ENCODE measurements at places on chromosomes 6 and 20.

DNA sequence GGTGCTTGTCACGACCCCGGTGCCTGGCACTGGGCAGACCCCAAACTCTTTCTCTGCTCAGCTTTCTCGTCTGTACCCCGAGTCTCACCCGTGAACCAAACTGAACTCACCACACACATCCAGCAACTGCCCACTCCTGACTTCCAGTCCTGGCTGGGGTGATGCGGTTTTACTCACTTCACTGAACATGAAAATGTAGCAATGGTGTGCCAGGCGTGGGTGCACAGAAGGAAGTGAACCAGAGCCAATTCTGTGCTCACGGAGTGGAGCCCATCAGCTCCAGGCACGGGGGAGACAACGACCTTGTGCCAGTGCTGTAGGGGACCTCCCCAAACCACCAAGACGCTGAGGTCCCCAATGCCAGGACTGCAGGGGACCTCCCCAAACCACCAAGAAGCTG, 78.7 kb upstream of the AFDN start:
- DNase-seq = no peak

DNA sequence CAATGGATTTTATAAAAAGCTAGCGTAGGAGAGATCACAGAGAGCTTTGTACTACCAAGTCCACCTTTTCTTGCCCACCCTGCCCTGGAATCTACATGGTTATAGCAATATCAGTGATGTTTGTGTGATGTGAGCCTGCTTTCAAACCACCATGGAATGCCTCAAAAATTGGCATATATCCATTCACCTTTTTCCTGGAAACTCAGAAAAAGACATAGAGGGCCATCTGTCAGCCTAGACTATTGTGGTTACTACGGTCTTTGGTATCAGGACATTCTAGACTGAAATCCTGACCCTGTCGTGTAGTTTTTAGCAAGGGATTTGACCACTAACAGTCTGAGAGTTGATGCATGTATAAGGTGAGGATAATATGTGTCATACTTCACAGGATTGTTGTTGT, 239.6 kb downstream of the GRIK2 start:
- no peak for DNase-seq

GRCh38 chr6:100892693-100893092, 11.6 kb upstream of the ASCC3 start:
- DNase-seq = no peak

GRCh38 chr6:116827561-116828240, 1.2 kb downstream of the GPRC6A start:
- DNase-seq = no peak

DNA sequence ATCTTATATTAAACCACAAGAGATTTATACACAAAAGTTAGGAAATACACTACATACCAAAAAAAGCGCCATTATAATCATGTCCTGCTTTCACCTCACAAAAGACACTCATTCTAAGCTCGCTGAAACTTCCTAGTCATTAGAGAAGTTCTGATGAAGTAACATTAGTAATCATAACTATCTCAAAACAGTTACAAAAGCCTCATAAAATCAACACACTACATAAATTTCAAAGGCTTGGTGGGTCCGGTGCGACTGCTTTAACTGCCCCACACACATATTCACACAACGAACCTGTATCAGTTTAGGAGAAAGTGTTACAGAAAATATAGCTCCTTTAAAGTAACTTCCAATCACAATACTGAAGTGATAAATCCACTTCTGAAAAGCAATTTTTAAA, 1.9 kb downstream of the PHIP start:
- peak; percentile 70 for DNase-seq

DNA sequence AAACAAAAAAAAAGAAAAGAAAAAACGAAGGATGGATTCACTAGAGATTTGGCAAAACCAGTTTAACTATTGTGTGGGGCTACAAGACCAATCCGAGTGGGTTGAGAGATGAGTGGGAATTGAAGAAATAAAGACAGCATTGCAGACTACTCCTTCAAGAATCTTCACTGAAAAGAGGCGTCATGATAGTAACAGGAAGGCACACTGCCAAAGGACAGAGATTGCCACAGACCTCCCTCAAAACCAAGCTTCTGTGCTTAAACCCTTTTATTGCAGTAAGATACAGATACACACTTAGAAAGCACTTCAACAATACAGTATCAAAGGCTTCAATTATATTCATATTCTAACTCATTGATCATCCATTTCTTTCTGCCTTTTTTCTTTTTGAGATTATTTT, 103.9 kb downstream of the IPCEF1 start:
- peak; percentile 61 for DNase-seq

- DNase-seq = no peak
These were observed 243.5 kb downstream of the GMPR start for GRCh38 chr6:16481697-16482399.

GRCh38 chr6:38634518-38634917, 5.2 kb downstream of the BTBD9 start:
- no peak for DNase-seq

DNA sequence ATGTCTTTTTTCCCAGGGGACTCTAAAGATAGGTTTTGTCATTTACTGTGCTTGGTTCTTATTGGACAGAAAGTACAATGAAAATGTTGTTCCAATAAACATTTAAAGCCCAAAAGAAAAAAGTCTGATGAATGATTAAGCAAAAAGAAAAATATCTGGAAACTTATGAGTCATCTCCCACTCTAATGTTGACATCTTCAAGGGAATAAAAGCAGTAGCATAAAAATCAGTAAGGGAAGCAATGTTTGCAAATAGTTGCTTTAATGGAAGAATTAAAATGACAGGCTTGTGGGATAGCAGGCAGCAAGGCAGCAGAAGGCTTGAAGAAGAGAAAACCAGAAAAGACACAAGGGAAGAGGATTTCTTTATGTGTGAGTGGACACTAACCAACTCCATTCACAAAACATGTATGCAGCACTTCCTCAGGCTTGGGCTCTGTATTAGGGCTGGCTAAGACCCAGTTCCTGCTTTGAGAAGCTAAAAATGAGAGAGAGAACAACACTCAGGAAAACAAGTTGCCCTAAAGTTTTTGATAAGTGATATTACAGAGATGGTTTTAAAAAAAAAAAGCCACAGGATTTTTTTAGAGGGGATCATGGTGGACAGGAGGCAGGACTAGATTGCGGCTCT, 263.2 kb upstream of the NT5E start:
- no peak for DNase-seq

DNA sequence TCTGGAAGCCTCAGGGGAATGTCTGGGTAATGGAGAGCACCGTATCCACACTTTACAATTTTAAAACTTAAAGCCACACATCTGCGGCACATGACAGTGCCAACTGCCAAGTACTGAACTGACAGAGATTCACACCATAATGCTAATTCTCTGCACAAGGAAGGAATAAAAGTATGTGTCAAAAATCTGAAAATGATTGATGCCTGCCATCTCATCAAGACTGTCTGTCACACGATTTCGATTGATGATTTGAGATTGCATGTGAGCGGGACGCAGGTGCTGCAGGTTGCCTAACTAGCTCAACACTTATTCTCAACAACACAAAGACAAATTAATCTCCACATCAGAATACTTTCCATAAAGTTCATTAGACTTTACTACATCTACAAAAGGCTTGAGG, 391.2 kb downstream of the PRKN start:
- no peak for DNase-seq

DNA sequence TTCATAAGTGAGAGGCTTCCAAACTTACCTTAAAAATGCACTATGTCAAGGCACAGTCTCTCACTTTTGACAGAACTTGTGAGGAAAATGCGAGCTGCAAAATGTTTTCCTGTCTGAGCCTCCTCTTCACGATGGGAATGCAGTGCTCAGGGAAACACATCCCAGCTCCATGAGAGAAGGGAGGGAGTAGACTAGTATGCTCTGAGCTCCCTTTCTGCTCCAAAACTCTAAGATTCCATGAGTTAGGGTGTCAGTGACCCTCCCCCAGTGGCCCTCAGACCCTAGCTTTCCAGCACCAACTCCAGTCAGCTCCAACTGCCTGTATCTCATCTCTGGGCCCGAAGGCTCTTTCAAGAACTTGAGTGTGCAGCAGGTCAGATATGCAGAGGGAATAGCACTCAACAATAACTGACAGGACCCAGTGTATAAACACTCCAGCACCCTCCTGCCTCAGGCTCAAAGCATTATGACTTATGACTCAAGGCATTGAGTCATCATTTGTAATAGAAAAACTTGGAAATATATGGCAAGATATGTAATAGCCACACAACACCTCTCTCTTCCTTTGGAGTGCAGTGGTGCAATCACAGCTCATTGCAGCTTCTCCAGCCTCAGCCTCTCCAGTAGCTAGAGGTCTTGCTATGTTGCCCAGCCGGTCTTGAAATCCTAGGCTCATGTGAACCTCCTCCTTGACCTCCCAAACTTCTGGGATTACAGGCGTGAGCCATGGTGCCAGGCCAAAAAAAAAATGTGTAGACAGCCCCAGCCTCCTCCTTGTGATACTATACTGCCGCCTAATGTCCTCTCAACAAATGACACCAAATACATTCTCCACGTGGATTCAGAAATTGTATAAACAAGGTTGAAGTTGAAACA, 16.7 kb upstream of the ENTPD6 start:
- DNase-seq = no peak

DNA sequence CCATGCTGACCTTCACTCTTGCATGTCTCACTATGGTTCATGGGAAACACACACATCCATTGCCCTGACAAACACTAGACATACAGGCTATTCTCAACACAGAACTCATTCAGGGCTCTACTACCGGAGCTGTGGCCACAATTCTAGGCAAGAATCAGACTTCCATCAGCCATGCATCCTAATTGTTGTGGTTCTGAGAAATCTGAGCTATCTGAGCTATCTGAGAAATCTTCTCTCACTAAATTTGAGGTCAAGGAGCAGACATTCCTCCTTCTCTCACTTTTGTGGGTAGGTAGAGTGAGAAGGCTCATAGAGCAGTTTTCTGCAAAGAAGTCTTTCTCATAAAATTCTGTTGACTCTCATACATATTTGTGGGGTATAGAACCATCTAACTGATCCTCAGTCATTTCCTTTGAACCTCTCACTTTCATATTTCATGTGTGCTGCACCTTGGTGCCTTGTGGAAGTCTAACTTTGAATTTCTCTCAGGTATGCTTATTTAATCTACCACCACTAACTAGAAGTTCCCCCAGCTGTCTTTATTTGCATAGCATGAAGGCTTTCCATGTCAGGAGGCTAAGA, 43.6 kb downstream of the ADGRF1 start:
- no peak for DNase-seq

DNA sequence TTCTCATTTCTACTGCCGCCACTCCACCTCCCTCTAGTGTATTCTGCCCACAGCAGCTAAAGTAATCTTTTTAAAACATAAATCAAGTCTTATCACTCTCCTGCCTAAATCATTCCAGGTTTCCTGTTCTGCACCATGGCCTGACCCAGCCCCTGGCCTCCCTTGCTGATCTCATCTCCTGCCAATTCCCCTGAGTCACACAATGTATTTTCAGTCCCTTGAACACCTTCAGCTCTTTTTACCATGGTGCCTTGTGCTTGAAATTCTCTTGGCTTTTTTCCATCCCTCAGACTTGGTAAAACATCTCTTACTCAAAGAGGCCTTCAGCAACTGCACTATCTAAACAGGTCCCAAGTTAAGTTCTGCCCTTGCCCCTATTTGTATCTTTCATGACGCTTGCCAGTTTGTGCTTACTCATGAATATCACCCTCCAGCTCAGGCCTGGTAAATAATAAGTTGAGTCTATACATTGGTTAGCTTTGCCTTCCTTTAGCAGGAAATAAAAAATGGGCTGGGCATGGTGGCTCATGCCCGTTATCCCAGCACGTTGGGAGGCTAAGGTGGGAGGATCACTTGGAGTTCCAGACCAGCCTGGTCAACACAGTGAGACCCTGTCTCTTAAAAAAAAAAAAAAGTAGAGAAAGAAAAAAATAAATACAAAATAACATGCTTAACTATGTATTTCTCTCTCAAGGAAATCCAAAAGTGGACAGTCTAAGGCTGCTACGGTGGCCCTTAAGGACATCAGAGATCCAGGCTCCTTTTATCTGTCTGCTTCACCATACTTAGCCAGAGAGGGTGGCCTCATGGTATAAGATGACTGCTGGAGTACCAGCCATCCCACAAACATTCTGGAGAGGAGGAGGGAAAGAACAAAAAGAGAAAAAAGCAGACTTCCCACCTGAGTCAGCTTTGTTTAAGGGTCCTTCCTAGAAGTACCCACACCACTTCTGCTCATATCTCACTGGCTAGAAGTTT, 62.2 kb downstream of the ARFGEF2 start:
- peak; percentile 35 for DNase-seq

DNA sequence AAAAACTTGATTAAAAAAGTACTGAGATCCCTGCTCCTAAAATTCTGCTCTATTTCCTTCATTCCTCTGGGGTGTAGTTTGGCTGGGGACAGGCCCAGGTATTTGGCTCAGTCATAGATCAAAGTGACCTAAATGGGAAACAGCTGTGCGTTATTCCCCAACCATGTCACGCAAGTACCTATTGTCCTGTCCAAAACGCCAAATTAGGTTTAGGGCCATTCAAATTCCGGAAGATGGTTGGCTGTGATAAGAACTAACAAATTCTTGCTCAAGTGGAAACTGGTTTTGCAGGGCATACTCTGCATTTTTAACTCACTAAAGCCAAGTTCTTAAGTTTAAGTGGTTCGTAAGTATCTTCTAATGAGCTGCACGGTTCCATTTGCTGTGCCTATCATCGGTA, 147.6 kb upstream of the TMEM170B start:
- DNase-seq = peak; percentile 30

DNA sequence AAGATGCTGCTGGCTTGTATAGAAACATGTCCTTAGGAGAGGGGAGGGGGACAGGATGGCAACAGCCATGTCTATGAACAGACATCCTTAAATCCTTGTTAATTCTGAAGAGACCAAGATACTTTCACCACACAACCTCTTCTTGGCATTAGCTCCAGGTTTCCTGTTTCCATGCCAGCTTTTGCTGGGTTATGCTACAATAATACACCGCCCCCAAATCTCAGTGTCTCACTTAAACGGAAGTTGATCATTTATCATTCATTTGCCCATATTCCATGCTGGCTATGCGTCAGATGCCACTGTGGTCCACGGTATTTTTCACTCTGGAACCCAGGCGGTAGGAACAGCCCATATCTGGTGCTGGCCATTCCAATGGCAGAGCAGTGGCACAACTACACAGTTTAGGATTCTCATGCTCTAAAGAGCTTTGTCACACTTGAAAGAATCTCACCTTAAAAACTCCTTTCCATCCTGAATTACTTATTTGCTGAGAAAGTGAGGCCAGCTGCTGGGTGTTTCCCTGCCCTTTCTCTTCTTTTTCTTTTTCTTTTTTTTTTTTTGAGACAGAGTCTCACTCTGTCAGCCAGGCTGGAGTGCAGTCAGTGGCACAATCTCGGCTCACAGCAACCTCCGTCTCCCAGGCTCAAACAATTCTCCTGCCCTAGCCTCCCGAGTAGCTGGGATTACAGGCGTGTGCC, 3.7 kb upstream of the RNASET2 start:
- no peak for DNase-seq

DNA sequence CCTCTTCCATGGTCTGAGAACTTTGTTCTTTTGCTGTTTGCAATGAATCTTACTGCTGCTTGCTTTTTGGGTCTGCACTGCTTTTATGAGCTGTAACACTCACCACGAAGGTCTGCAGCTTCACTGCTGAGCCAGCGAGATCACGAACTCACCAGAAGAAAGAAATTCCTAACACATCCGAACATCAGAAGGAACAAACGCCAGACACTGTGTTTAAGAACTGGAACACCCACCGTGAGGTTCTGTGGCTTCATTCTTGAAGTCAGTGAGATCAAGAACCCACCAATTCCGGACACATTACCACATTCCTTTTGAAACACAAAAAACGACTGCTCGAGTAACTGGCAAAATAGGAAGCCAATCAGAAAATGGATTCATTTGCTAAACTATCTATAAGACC, 471.8 kb downstream of the TFAP2A start:
- no peak for DNase-seq

Measured in lung (tissue), 17 donors.